ENCODE measurements at places on chromosomes 1 and 21.

GRCh38 chr21:41377715-41378114 is 15.9 kb downstream of the MX2 start:
- no peak for DNase-seq

GRCh38 chr1:3402258-3403010 is 52.0 kb upstream of the ARHGEF16 start:
- DNase-seq: no peak

DNA sequence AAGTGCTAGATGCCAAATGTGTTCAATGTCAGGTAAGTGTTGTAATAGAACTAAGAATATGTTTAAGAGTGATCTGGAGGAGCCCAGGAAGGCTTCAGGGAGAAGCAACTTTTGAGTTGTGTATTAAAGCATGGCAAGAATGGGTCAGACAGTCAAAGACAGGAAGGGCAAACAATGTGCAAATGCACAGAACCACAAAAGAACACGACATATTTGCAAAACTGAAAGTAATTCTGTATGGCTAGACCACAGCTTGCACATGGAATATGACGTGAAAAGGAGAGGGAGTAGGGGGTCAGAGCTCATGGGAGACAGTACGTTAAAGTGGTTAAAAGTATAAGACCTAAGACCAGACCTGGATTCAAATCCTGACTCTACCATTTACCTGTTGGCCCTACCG is 7.1 kb upstream of the SORT1 start:
- no peak for DNase-seq

DNA sequence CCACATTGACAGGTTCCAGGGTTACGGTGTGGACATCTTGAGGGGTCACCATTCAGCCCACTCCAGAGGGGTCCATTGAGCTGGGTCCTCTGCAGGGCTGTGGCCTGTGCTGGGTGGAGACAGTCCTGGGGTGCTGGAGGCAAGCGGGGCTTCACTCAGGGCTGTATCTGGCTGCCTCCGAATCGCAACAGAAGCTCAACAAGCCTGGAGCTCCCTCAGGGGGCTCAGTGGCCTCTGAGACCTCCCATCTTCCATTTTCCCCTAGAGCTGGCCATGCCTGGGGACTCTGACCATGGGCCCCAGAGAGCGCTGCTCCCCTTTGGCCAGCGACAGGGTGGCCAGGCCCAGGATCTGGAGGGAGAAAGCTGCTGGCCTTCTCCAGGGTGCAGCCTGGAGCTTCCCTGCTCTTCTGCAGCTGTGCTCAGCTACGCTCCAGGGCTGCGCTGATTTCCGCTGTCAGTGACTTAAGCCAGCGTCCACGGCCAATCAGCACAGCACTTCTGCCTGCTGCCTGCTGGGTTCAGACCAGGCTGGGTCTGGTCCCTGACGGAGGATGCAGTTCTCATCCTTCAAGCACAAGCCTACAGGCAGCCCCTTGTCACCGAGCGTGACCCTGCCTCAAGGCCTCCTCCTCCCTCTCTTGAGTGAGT is 45.0 kb upstream of the ADARB1 start:
- DNase-seq: no peak

DNA sequence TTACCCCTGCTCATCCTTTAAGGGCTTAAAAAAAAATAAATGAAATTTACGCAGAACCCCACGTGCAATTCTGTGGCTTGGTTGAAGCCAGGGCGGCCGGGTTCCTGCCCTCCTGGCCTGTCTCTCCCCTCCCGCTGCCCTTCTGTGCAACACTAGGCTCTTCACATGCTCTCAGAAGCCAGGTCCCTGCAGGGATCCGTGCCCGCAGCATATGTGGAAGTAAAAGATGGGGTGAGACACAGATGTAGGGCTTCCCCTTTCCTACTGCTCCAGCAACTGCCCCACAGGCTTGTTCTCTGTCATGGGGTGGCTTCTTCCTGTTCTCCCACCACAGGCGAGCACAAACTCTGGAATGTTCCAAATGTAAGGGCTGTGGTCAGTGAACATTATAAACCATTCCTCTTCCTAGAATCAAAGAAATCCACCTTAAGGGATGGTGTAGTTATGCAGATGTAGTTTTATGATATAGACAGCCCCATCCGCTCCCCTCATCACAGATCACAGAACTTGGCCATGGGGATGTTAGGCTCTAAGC is 535.4 kb downstream of the KIF26B start:
- DNase-seq: no peak

- DNase-seq: no peak
Observed at GRCh38 chr1:111193712-111194480, 6.5 kb downstream of the DENND2D start.

DNA sequence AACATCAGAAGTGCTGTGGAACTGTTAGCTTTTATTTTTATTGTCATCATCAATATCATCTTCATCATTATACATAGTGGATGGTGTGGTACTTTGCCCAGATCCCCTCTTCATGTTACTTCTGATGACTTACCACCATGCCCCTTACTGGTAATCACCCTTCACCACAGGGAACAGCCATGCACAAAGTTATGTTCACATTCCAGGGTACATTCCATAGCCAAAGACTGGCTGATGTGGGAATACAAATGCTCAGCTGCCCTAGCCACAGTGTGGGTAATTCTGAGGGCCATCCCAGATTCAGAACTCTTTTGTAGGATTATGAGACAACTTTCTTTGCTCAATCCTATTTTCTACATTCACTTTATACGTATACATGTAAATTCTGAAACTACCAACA is 691.3 kb upstream of the CXADR start:
- no peak for DNase-seq

DNA sequence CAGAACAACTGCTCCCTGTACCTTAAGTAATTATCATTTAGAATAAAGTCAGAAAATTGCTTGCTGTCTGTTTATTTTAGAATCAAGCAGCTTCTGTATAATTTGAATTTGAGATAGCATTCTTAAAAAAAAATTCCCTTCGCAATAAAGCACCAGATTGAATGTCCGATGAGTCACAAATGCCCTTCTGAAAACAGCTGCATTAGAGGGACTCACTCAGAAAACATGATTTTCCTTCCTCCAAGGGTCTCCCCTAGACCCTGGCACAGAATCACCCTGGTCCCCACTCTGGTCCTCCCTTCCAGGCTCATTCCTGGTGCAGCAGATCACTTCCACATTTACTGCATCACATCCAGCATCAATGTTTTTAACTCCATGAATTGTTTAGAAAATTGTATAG is 471.1 kb upstream of the VAMP3 start:
- DNase-seq: no peak

DNA sequence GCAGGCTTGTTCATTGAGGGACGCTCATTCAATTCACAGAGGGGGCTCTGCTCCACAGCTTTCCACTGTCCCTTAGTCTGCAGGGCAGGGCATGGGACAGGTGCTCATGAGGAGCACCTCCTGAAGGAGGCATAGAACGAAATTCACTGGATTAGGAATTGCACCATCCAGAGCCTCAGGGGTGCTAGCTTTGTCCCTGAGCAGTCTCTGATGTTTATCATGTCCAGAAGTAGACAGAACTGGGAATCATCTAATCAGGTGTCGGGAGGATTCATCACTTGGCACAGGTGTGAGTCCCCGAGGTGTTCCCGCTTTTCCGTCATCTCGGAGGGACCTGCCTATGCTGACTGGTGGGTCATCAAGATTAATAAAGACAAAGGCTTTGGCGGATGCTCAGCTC is 321.4 kb downstream of the AJAP1 start:
- no peak for DNase-seq

- DNase-seq: no peak
Observed at GRCh38 chr1:114008993-114009392, 29.7 kb downstream of the OLFML3 start.

DNA sequence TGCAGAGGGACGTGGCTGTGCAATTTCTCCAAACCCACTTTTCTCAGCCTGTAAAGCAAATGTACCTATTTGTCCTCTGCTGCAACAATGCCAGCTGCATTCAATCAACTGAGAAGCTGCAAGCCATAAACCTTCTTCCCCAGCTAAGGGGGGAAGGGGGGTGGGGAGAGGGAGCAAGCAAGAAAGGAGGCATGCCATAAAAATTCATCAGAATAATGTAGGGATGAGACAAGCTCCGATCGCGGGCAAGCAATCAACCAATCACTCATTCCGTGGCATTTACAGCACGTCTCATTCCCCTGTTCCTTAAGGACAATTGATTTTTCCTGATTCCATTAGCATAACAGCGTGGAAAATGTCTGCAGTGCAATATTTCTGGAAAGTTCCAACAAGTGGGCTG is 144.8 kb downstream of the DMRTA2 start:
- no peak for DNase-seq

DNA sequence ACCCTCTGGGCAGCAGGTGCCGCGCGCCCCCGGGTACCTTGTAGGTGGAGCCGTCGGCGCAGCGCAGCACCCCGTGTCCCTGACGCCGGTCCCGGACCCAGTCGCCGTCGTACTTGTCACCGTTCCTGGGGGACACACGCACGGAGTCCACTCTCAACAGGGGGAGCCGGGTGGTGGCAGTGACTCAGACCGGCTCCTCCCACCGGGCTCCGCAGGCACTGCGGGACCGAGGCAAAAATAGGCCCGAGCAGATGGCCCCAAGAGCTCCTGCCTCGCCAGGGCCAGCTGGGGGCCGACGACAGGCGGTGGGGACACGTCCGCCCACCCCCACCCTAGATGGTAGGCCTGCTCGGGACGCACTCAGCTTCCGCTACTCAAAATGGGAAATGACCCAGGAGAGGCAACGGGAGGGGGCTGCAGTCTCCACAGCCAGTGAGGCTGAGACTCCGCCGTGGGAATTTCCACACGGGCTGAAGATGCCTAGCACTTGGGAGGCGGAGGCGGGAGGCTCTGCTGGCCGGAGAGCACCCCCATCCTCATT is 6.3 kb downstream of the MORN1 start:
- no peak for DNase-seq

DNA sequence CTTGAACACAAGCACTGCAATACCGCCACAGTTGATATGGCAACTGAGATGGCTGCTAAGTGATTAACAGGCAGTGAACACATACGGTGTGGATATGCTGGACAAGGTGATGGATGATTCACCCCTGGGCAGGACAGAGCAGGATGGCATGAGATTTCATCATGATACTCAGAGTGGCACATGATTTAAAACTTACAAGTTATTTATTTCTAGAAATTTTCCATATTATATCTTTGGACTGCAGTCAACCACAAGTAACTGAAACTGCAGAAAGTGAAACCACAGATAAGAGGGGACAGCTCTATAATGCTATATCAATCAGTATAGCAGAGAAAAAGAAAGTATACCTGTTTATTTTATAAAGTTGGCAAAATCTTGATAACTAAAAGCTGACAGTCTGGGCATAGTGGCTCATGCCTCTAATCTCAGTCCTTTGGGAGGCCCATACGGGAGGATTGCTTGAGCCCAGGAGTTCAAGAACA is 47.9 kb downstream of the PHACTR4 start:
- DNase-seq: no peak

DNA sequence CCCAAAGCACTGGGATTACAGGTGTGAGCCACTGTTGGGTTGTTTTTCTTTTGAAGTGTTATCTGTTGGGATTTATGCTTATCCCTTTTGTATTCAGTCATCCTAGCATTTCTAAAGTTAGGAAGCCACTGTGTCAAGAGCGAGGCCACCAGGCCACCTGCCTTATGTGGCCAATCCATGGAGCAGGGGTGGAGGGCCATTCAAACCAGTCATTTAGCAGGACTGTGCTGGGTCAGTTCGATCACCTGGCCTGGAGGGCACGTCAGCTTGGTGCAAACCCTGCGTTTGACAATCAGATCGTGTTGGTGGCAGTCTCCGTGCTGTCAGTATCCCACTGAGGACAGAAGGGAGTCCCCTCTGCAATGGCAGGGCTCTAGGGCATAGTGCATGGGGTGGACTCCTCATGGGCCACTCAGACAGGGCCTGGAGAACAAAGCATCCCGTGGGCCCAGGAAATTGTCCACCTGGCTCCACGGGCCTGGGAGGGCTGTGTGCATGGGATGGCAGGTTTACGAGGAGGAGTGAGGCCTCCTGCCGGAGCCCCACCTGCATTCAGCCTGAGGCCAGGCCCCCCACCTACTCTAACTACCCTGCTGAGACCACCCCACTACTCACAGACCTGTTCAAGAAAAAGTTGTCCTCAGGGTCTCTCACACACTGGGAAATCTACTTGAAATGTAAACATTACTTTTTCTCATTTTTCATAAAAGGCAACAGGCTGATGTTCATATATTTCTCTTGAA is 242.3 kb downstream of the SDCCAG8 start:
- no peak for DNase-seq
